Caco-2 (cell line): ENCODE measurements at places on chromosomes 6 and 20. TPM values are rescaled to one million over a fixed set of nuclear protein-coding genes. Genes with fewer than 3 reads are reported as not detected.
A peak's percentile ranks its signal among the peaks of the same experiment; 100 is the strongest.

GRCh38 chr6:78850621-78851020, 16.7 kb upstream of the IRAK1BP1 start:
- DNase-seq = no peak
- H3K27ac ChIP-seq = no peak overlapping the region
- H3K4me1 ChIP-seq = no peaks in the 10 kb centered on the region
- no peaks in the 10 kb centered on the region for H3K36me3 ChIP-seq
- no peak overlapping the region for H3K4me3 ChIP-seq

GRCh38 chr6:63783096-63783495, 147.5 kb downstream of the PHF3 start:
- no peak for DNase-seq
- H3K27ac ChIP-seq = no peak overlapping the region
- H3K4me1 ChIP-seq = no peaks in the 10 kb centered on the region
- H3K36me3 ChIP-seq = no peaks in the 10 kb centered on the region
- no peaks in the 10 kb centered on the region for H3K27me3 ChIP-seq

GRCh38 chr6:127147534-127147933, 29.1 kb downstream of the RSPO3 start:
- no peak overlapping the region for H3K4me3 ChIP-seq
- H3K36me3 ChIP-seq = no peaks in the 10 kb centered on the region
- no peak for DNase-seq
- H3K4me1 ChIP-seq = peaks cover 6% of the 10 kb centered on the region; the same call in 1 of the 2 replicates
- no peak overlapping the region for H3K27ac ChIP-seq

GRCh38 chr20:62664019-62664971, 22.0 kb downstream of the SLCO4A1 start:
- no peaks in the 10 kb centered on the region for H3K4me1 ChIP-seq
- DNase-seq = no peak
- H3K36me3 ChIP-seq = no peaks in the 10 kb centered on the region
- no peak overlapping the region for H3K27ac ChIP-seq
- H3K4me3 ChIP-seq = no peak overlapping the region
- H3K27me3 ChIP-seq = no peaks in the 10 kb centered on the region

DNA sequence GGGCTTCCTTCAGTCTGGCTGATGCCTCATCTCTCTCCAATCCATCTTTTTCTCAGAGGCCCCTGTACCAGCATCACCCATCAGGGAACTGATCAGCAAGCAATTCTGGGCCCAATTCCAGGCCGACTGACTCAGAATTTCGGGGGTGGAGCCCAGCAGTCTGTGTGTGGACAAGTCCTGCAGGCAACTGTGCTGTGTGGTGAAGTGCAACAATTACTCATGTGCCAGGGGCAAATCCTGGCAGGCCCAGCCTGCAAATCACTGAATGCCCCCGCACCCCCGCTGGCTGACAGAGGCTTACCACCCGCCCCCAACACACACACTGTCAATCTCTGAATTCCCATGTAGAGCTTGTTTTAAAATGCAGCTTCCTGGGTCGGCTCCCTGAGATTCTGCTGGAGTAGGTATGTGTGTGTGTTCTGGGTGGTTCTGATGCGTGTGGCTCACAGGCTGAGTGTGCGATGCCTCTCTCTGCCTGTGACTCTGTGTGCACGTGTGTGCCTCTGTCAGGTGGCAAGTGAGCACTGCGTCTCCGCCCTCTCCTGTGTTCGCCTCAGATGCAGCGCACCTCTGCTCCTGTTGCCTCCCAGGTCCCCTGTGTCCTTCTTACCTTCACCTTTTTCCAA, 45.4 kb downstream of the SSR1 start:
- H3K36me3 ChIP-seq = no peaks in the 10 kb centered on the region
- no peak overlapping the region for H3K4me3 ChIP-seq
- no peak for DNase-seq
- no peak overlapping the region for H3K27ac ChIP-seq
- H3K27me3 ChIP-seq = no peaks in the 10 kb centered on the region
- H3K4me1 ChIP-seq = no peaks in the 10 kb centered on the region; the same call in 1 of the 2 replicates

DNA sequence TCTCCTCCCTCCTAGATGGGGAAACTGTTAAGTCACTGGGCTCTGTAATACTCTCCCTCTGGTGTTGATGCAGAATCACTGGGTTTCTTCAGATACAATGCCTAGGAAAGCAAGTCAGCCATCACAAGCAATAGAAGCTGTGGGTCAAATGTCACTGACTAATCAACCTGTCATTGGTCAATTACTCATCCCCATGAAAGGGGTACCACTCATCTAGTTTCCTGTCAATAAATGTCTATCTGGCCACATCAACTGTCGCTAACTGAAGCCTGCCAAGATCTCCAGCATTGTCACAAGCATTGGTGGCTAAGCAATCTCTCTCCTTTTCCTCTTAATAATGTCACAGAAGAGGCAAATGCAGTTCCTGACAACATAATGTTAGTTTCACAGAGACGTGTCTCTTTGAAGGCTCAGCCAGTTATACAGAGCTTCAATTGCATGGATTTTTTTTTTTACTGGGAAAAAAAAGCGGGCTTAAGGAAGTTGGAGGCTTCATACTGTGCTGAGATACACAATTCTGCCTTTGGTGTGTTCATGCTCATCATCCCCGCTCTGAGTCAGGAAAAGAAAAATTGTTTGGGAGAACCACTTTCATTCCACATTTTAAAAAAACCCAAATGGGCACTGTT, 355.9 kb downstream of the BTBD9 start:
- H3K27me3 ChIP-seq = no peaks in the 10 kb centered on the region
- no peaks in the 10 kb centered on the region for H3K4me1 ChIP-seq

SHLD1 gene
- total RNA-seq = 4.8 and 5.4 TPM in 2 replicates

DNA sequence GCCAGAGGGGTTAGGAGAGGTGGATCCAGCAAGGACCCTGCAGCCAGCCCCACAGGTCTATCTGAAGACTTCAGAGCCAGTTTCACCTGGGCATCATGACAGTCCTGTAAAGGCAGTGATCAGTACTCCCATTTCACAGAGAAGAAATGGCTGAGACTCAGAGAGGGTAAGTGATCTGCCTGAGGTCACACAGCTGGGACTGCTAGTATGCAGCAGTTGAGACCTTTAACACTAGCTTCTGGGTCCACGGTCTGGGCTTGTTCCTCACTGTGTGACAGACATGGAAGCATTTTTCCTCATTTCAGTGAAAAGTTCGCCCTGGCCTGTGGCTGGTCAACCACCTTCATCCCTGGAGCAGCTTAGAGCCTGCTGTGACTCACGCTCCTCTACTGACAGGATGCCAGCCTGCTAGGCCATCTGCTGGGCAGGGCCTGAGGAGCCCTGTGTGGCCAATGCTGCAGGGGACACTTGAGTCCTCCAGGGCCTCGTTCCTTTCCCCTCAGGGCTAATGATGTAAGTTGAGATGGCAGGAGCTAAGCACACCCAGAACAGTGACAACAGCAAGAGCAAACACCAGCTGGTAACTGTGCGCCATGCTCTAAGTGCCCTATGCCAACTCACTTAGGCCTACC, 192.0 kb downstream of the LRFN2 start:
- no peak overlapping the region for H3K27ac ChIP-seq
- no peaks in the 10 kb centered on the region for H3K36me3 ChIP-seq
- no peaks in the 10 kb centered on the region; the same call in 1 of the 2 replicates for H3K27me3 ChIP-seq
- no peak for DNase-seq
- no peaks in the 10 kb centered on the region for H3K4me1 ChIP-seq

ENPP3 gene
- total RNA-seq = not detected in 2 replicates

- H3K4me3 ChIP-seq = no peak overlapping the region
- H3K27ac ChIP-seq = no peak overlapping the region
- H3K4me1 ChIP-seq = no peaks in the 10 kb centered on the region
- H3K27me3 ChIP-seq = no peaks in the 10 kb centered on the region
- no peaks in the 10 kb centered on the region for H3K36me3 ChIP-seq
- DNase-seq = no peak
These were observed 24.9 kb downstream of the SCAF8 start for GRCh38 chr6:154758125-154758524.

FAM83C gene
- total RNA-seq = 0.09 TPM in 1 of 2 replicates, not detected in the other

DNA sequence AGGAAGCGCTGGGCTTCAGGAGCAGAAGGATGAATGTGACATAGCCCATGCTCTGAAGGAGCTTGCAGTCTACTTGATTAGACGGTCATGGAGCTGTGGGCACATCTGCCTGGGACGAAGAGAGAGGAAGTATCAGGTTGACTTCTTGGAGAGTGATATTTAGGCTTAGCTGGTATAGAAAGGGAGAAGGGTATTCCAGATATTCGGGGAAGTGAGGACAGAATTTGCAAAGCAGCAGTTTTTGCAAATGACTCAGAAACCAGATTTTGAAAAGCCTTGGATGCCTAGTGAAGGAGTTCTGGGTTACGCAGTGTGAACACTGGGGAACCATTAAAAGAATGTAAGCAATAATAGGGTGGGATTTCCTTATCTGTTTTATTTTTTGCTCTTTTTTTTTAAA, 60.7 kb downstream of the EYA4 start:
- H3K36me3 ChIP-seq = no peaks in the 10 kb centered on the region
- no peak overlapping the region for H3K27ac ChIP-seq
- DNase-seq = no peak

LAMP5 gene
- total RNA-seq = not detected in 2 replicates

- peak overlapping the region; percentile 73 for H3K4me3 ChIP-seq
- no peaks in the 10 kb centered on the region for H3K36me3 ChIP-seq
- H3K4me1 ChIP-seq = no peaks in the 10 kb centered on the region
- no peaks in the 10 kb centered on the region for H3K27me3 ChIP-seq
- no peak overlapping the region for H3K27ac ChIP-seq
These were observed 49.4 kb downstream of the TMEM242 start for GRCh38 chr6:157273756-157274470.

DNA sequence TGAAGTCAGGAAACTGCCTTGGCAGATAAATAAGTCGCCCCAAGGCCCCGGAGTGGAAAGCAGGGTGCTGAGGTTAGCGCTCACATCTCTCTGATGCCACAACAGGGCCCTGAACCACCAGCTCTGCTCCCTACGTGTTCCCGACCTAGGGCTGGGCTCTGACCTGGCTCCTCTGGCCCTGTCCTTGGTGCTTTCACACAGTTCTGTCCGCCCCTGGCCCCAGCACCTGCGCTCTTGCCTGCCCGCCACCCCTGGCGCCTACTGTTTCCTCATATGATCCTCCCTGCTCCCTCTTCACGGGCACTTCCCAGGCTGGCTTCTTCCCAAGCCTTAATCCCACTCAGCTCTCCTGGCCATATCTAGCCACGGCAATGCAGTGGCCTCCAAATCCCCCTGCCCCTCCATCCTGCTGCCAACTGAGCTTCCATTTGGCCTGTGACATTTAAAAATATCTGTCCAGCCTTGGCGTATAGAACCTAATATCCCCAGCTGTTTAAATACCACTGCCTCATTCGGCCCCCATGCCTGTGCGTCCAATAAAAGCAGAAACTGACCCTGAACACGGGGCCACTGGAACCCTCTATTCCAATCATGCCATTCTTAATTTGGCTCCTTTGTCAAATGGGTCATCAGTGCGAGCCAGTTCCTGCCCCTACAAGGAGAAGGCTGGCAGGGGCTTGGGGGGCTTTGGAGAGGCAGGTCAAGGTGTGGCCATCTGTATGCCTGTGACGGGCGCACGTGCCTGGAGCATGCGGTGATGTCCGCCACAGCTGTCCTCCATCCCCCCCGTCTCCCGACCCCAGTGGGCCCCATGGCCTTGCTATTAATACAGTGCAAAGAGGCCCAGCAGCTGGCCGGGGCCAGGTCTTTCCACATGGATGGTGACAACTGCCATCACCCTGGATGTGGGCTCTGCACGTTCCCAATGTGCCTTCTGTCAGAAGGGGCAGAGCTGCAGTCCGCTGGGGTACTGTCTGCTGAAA, 27.7 kb downstream of the GNAS-AS1 start:
- DNase-seq = no peak
- peaks cover 8% of the 10 kb centered on the region for H3K4me1 ChIP-seq
- H3K36me3 ChIP-seq = no peaks in the 10 kb centered on the region
- no peaks in the 10 kb centered on the region for H3K27me3 ChIP-seq

- H3K4me1 ChIP-seq = no peaks in the 10 kb centered on the region
- DNase-seq = no peak
- H3K27me3 ChIP-seq = no peaks in the 10 kb centered on the region; the same call in 1 of the 2 replicates
- no peak overlapping the region for H3K27ac ChIP-seq
These were observed 348.3 kb downstream of the CDH26 start for GRCh38 chr20:60306551-60306950.

GRCh38 chr6:12769556-12770256, 53.1 kb downstream of the PHACTR1 start:
- H3K27ac ChIP-seq = no peak overlapping the region
- H3K4me3 ChIP-seq = no peak overlapping the region
- no peak for DNase-seq
- H3K27me3 ChIP-seq = no peaks in the 10 kb centered on the region; the same call in 1 of the 2 replicates
